CD4-positive, alpha-beta T cell treated with Interleukin-15 for 4 hours (primary cell): ENCODE measurements at places on chromosomes 1 and 21.

- no peak for DNase-seq
Measured at GRCh38 chr1:97457446-97458089, 463.3 kb downstream of the DPYD start.

DNA sequence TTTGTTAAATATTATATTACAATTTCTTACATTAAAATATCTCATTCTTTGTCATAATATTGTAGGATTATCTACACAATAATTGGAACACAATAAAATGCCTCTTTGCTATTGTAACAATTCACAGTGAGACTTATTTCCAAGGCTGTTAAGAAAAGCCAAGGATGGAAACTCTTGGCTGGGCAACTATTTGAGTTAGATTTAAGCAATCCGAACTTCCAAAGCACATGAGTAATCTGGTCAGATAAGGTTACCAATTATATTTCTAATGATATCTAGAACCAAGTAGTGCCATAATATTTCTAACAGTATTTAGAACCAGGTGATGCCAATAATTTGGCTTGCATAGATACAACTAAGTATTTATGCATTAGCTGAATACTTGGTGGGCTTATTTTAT, 154.7 kb upstream of the KCNK2 start:
- DNase-seq = no peak

DNA sequence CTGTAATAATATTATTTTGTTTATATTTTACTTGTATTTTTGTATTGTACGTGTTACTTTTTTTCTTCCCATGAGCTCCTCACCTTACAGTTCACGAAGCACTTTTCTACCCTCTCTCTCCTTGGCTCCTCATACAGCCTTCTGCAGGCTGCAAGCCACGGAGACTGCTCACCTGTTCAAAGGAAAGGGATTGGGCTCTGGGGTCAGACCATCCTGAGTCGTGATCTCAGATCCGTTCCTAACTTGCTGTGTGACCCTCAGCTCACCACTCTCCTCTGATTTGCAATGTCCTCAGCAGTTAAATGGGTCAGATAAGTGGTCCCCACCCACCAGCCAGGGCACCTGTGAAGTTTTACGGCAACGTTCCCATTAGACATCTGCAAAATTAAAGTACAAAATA, 54.1 kb downstream of the VWA5B1 start:
- no peak for DNase-seq

DNA sequence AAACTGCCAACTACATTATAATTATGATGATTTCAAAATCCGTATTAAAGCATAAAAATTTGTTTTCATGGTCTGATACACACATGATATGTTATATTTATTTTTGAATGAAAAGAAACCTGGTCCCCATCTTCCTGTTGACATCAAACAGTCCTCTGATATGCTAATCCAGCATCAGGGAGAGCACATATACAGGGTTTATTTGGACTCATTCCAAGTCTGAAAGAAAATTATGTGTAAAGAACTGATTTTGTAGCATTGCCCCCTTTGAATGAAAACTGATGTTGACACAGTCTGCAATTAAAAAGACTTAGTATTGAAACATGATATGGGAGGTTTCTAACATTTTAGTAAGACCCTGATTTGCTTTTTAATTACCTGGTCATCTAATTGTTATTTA, 119.4 kb downstream of the NEK7 start:
- DNase-seq = no peak

GRCh38 chr1:31585736-31586365, 9.5 kb downstream of the TINAGL1 start:
- no peak for DNase-seq

DNA sequence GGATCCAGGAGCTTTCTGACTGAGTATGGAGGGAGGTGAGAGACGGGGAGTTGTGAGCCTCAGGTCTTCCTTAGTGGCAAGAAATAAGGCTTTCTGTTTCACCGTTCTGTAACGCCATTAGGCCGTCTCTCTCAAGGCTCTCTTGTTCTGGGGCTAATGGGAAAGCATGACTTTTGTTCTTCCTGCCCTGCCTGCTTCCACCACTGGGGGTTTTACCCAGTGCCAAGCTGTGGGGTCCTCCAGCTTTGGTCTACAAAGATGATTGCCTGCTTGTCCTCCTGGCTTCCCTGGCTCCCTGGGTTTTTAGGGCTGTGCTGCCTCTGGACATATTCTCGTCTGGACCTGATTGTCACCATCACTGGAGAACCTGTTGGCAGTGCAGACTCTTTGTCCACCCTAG, 74.8 kb upstream of the TINAGL1 start:
- DNase-seq = no peak

DNA sequence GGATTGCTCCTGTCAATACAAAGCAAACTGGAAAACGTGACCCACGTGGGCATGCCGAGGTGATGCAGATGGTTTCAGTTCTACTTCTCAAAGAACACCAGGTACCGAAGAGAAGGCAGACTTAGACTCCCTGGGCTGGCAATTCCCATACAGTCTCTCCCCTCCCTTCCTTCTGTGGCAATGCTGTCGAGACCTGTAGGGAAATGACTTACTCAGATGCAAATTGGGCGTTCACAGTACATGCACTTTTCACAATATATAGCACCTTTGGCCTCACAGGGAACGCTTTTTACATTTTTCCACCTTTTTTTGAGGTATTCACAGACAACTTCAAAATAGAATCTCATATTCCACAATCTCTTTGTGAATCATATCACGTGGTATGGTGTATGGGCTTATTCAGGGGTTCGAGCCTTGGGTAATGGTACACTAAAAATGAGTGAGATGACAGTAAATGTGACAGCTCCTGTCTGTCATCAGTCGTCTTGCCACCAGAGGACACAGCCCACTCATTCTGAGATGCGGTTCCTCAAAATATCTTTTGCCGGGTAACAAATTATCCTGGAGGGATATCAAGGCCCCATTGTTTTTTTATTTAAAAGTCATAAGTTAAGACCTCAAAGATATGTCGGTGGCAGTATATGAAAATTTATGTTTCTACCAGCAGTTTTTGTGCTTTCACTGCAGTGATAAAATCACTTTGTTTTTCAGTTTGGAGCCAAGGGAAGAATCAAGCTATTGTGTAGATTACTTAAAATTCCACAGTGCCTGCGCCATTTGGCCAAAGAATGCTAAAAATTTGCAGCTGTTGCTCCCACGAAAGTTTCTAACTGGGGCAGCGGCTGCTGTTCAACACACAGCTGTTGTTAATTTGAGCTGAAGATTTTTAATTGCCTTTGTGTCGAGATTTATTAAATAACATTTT, 168.4 kb downstream of the ZZZ3 start:
- no peak for DNase-seq

- no peak for DNase-seq
Measured at GRCh38 chr21:37233551-37234146, 33.5 kb downstream of the VPS26C start.

GRCh38 chr21:31604591-31605190, 54.8 kb upstream of the SOD1 start:
- peak; percentile 68 for DNase-seq

GRCh38 chr1:71240656-71241055, 159.8 kb upstream of the ZRANB2 start:
- DNase-seq = no peak

DNA sequence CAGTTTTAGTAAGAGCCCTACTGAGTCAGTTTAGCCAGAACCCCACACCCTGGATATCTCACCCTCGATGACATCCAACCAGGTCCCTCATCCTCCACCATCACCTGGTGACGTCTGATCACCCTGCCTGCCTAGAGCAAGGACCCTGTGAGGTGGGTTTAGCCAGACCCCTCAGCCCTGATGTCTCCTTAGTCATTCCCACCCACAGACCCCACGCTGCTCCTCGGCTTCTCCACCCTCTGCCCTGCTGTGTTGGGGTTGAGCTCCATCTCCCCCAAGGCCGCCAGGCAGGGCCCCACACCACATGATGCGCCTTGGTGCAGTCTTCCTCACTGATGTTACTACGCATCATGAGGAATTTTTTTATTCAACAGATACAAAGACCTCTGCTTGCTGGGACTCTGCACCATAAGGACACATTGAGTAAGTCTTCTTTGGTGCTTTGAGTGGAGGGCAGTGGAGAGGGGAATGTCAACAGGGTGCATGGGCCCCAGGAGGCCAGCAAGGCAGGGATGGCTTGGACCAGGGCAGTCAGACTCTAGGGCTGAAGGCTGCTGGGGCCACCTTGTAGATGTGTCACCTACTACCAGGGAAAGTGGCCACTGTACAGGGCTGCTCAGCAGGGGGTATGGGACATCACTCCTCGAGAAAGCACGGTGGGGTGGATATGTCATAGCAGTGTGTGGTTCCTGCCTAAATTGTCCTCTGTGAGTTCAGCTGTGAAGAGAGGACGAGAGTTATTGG, 1.7 kb upstream of the IBA57 start:
- no peak for DNase-seq

- no peak for DNase-seq
Measured at GRCh38 chr1:196401891-196402290, 206.3 kb downstream of the KCNT2 start.

DNA sequence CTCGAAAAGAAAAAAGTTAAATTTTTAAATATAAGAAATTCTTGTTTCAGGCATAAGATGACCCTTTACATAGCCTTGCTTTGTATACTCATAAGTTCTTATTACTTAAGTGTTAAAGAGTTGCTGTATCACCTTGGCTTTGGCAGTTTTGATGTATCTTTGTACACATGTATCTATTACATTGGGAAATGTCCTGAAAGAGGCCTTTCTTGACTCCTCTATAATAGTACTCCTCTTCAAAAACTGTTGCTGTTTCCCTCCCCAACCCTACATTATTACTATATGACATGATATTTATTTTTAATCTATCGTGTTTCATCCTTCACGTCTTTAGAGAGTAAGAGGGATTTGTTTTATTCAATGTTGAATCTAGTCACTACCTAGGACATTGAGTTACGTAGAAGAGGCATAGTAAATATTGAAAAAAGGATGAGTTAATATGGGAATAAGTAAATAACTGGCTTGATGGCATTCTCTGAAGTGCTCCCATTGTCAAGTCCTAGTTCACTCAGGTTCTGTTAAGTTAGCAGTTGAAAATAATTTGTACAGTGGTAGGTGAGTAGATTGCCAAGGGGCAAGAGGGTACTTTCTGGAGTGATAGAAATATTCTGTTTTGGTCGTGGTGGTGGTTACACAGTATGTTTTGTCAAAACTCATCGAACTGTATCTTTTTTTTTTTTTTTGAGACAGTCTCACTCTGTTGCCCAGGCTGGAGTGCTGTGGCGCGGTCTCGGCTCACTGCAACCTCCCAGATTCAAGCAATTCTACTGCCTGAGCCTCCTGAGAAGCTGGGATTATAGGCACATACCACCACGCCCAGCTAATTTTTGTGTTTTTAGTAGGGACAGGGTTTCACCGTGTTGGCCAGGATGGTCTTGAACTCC, 8.2 kb downstream of the THRAP3 start:
- DNase-seq = no peak

DNA sequence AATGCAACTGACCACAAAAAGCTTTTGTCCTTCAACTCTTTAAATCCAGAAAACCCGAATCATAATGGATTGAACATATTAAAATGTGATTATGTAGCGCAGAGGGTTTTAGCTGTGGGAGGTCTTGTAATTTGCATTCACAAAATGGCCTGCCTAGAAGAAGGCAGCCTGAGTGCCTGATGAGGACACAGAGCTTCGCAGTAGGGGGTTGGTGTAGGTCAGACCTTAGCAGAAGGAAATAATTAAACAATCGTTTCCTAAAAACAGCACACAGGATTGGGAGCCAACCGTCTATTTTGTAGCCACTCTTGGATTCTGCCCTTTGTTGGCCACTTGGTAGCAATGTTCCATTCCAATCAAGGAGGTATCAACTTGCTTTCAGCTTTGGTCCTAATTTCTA, 195.7 kb upstream of the KIAA0040 start:
- no peak for DNase-seq

DNA sequence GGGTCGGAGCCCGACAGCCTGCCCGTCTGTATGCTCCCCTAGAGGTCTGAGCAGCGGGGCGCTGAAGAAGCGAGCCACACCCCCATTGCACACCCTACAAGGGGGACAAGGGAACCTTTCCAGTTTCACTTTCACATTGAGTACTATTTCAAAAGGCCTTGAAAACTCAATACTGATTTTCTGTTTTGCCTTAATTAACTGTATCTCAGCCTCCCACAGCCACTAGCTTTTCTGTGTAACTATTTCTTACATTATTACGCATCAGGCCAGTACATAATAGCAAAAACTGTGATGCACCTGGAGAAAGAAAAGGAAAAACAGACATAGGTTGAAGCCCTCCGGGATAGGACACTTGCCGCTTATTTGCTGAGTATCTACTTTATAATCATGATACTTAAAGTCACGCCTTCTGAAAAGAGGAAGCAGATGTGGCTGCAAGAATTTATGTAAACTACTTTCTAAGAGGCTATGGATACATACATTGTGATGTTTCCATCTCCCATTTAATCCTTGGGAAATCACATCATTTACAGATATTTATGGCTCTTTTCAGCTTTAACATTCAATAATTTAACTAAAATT, 1719.5 kb downstream of the MRPL39 start:
- peak; percentile 37 for DNase-seq

DNA sequence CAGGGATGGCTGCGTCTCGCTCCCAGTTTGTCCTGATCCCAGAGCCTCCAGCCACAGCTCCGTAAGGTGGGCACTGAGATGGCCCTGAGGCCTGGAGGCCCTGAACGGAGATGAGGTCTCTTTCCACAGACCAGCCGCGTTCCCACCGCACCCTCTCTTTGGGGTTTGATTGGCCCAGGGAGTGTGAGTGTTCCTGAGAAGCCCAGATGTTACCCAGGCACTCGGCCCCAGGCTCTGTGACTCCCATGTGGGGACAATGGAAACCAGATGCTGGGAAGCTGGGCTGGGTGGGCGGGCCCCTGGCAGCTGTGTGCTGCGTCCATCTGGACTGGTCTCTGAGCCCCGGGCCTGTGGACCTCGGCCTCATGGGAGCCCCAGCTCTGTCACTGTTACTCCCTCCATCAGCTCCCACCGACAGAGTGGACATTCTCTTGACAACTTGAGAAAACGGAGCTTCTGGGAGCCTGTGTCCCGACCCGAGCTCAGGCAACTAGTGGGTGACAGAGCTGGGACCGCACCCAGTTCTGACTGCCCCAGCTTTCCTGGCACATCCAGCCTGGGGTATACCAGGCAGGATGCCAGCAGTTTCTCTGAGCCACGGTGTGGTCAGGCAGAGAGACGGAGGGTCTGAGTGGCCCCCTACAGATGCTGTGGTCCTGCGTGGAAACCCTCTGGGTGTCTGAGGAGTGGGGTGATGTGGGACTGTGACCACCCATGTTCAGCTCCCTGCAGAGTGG, 9.8 kb upstream of the COL6A1 start:
- DNase-seq = no peak
